ENCODE measurements at places on chromosomes 7 and 10. TPM values are rescaled to one million over a fixed set of nuclear protein-coding genes. Genes with fewer than 3 reads are reported as not detected.

The FANK1 gene
- not detected for total RNA-seq

DNA sequence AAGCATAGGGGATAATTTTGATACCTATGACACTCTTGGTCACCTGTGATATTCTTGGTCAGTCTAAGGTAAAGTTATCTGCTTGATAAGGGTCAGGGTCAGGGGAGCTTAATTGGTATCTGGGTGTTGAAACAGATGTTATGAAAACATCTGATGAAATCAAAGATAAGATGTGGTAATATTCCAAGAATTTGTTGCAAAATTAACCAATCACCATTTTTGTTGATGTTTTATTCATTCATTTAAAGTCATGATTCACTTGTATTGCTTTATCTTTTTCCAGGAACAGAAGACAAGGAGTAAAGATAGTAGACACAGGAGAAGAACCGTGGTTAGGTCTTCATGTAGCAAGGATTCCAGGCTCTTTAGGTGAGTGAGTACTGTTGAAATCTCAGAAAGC lies 103.1 kb downstream of the SEMA3C start:
- DNase-seq, result no peak

GRCh38 chr7:155201325-155202087 lies 96.2 kb upstream of the INSIG1 start:
- no peak for DNase-seq

- DNase-seq, result no peak
Measured at GRCh38 chr10:107031931-107032699, 132.4 kb downstream of the SORCS1 start.

The ENO4 gene
- total RNA-seq, result not detected

The SRGN gene
- 366 TPM for total RNA-seq

DNA sequence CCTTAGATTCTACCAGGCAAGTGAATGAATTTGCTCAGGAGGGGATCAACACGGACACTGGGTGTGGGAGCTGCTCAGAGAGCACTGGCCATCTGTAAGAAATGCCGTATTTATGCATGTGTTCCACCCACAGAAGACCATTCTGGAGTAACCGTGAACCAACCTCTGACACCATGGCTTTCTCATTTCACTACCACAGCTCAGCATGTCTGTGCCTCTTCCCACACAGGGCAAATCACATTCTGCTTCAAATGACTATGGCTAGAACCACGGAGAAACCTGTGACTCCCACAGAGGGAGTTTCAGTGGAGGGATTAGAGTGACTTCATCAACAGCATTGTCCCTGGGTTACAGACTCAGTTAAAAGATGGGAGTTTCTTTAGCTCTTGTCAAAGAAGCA lies 893.4 kb downstream of the XPNPEP1 start:
- no peak for DNase-seq

- DNase-seq, result no peak
Measured at GRCh38 chr7:117312593-117313580, 10.0 kb downstream of the WNT2 start.

The MXI1 gene
- 29.1 TPM for total RNA-seq

- DNase-seq, result no peak
Measured at GRCh38 chr10:19412531-19412930, 363.9 kb downstream of the MALRD1 start.

- DNase-seq, result peak; percentile 46
Measured at GRCh38 chr7:149196705-149197171, 1.4 kb downstream of the ZNF282 start.

- peak; percentile 87 for DNase-seq
Measured at GRCh38 chr10:124719213-124719851, 24.8 kb downstream of the FAM53B start.

DNA sequence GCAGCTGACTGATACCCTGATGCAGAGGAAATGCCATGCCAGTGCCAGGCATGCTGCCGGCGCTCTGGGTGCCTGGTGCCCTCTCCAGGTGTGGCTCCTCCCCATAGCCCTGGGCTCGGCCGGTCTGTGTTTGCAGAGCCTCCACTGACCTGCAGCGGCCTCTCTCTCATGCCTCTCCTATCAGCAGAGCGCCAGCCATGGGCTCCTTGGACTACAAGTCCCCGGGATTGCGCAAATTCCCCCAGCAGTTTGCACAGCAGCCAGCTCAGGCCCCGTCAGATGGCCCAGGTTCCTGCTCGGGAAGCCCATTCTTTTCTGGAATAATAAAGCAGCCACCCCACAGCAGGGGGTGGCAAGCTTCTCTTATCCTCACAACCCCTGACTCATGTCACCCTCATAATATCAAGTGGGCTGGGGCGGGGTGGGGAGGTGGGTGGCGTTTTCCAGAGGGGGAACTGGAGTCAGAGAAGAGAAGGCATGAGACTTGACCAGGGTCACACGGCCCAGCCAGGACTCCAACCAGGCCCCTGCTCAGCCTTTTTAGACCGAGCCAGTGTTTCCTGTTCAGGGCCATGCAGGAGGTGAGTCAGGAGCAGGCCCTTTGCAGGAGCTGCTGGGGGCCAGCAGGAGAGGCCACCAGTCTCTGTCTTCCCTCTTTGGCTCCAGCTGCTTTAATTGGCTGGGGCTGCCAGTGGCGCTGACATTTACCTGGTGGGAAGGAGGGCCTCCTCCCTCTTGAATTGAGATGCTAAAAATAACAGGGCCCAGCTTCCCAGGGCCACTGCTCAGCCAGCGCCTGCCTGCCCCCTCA lies 58.6 kb downstream of the ZMIZ1 start:
- no peak for DNase-seq

The ACBD7 gene
- total RNA-seq, result 1.9 TPM

GRCh38 chr7:15087771-15088170 lies 185.2 kb upstream of the DGKB start:
- no peak for DNase-seq

DNA sequence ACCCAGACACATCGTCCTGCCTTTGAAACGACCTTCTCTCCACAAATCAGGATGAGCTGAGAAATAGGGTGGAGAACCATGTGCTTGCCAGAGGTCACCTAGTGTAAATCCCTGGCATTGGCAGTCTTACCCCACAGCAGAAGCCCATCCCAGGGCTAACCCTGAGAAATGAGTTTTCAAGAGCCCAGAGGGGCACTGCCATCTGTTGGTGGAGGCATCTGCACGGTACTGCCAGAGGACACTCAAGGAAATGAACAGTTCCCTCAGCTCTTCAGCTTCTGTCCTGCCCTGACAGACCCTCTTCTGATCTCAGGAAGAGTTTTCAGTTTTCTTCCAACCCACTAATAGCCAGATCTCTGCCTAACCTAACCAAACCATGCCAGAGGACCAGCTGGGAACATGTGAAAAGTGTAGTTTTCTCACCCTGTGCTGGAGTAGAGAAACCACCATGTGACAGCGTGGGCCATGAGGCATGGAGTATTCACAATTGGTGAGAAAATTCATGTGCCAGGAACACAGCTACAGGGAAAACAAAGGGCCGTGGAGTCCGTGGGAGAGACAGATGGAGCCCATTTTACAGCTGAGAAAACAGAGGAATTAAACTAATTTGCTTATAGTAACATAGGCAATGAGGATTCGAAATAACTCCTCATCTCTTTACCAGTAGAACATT lies 37.7 kb upstream of the ITPRID1 start:
- DNase-seq, result no peak

DNA sequence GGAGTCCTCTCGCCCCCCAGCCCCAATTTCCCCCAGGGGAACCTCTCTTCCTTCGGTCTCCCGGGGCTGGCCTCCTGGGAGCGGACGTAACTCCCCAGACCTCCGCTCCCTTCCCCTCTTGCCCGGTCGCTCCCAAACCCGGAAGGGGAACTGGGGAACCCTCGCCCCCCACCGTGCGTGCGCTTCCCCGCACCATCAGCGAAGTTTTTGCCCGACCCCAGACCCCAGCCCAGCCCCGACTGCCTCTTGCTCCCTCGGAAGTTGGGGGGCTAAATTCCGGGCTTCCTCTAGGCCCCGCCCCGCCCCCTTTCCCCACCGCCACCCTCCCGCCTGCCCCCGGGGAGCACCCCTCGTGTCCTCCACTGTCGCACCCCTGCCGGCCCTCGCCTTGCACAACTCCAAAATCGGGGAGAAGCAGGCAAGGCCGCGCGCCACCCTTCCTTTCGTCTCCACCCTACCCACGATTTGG lies 436 bp downstream of the GNB2 start:
- DNase-seq, result peak; percentile 67

DNA sequence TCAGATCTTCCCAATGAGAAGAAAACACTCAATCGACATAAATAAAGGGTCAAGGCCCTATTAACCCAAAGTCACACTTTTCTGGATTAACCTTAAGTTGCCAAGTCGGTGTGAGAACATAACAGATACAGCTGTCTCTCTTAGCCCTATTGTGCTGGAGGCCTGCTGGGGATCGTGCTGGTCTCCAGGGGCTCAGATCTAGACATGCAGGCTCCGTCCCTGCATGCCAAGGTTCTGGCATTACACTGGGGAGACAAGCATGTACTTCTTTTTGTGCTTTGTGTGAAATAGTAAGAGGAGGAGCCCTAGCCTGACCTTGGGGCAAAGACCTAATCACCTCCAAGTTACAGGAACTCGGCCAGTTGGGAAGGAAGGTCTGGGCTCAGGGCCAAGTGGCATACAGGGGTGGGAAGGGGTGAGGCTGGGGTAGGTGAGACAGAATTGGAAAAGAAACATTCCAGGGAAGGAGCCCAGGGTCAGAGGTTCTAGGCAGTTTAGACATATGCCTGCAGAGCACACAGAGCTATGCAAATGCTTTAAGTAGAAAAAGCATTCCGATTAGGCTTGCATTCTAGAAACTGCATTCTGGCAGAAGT lies 216.4 kb downstream of the HECW1 start:
- no peak for DNase-seq

GRCh38 chr10:79444199-79445119 lies 965 bp downstream of the ZCCHC24 start:
- DNase-seq, result peak; percentile 73

DNA sequence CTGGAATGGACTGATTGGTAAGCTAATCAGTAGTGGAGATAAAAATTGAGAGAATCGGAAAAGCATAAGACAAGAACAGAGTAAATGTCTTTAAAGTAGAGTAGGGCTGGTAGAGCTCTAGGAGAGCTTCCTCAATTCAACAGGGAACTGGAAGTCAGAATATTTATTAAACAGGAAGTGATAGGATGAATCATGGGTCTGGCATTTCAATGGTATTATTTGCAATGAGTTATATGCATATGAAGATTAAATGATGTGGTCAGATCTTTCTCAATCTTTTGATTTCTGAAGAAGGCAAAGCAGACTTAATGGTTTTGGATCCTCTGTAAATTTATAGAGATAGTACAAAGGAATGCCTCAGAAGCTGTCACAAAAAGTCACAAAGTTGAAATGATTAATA lies 349.0 kb downstream of the HPSE2 start:
- DNase-seq, result no peak

DNA sequence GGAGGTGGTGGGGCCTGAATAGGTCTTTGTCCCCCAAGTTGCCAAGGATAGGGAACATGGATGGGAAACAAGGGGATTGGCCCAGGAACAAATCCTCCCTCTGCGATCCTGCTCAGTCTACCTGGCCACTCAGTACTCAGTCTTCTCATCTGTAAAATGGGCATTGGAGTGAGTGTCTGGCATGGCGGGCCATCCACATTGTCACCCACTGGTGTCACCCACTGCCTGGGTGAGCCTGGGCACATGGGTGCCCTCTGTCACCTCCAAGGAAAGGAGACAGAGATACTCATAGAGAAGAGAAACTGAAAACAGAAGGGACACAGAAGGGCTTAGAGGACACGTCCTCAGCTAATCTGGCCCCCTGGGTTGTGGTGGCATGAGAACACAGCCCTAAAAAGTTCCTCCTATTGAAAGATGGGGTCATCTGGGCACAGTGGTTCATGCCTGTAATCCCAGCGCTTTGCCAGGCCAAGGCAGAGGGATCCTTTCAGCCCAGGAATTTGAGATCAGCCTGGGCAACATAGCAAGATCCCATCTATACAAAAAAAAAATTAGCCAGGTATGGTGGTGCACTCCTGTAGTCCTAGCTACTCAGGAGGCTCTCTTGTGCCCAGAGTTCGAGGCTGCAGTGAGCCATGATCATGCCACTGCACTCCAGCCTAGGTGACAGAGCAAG lies 12.5 kb upstream of the TNRC18 start:
- DNase-seq, result no peak

GRCh38 chr10:70589762-70590654 lies 12.5 kb downstream of the PRF1 start:
- peak; percentile 3 for DNase-seq

- no peak for DNase-seq
Measured at GRCh38 chr10:128040096-128040495, 86.1 kb downstream of the MKI67 start.

DNA sequence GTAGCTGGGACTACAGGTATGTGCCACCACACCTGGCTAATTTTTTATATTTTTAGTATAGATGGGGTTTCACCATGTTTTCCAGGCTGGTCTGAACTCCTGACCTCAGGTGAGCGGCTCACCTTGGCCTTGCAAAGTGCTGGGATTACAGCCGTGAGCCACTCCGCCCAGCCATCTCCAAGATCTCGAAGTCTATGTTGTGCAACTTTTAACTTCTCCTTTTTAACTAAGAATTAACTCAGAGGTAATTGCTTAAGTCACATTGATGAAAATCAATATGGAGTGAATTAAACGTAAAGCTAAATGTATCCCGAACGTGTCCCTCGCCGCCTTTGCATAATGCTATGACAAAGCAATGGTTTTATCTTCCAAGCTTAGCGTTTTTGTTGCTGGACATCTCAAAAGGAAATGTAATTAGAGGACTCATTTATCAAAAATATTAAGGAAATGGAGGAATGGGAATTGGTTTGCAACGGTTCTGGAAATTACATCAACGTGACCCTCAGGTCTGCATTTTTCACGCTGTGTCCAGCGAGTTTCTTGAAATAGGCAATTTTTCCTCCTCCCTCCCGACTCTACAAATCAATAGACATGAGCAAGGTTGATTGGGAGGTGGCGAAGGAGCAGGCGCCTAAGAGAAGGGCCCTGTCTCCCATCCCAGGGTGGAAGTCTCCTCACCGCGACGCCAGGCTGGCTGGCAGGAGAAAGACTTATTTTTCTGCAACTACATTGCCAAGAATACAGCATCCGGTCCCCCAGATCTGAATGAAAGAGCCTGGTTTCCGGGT lies 89.8 kb downstream of the TMEM130 start:
- no peak for DNase-seq

The ASZ1 gene
- not detected for total RNA-seq

DNA sequence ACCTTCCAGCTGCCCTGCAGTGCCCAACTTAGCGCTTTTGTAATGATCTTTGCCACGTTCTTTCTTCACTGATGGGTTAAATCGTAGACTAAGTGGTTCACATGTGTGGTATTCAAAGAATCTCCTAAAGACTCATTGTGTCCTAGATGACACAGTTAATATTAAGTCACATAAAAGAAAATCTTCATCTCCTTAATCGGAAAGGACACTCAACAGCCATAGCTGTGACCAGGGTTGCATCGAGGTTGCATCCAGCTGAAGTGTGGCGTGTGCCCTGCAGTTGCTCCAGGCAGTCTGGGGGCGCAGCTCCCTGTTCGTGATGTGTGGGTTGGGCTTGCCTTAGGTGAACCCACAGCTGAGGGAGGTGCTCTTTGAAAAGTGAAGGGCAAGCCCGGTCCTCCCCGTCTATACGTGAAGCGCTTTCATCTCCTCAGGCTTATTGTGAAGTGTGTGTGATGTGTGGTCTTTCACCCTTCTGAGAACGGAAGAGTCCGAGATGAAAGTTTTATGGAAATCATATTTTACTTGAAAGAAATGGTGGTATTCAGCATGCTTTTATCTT lies 122.7 kb downstream of the TRRAP start:
- DNase-seq, result peak; percentile 38

- DNase-seq, result no peak
Measured at GRCh38 chr10:132842397-132842796, 56.5 kb upstream of the NKX6-2 start.

All from activated CD8-positive, alpha-beta memory T cell treated with anti-CD3 and anti-CD28 coated beads, Interleukin-2, amount 10 ng/mL, durations not matched to agents 7 days and 5 days (primary cell).